ENCODE measurements at places on chromosomes 12 and 14.

GRCh38 chr14:75718199-75718598, 57.2 kb downstream of the TTLL5 start:
- no peak for DNase-seq
- no peaks in the 10 kb centered on the region for H3K27me3 ChIP-seq
- peaks cover 53% of the 10 kb centered on the region for H3K36me3 ChIP-seq

GRCh38 chr14:24843494-24843893, 206.5 kb downstream of the STXBP6 start:
- no peak overlapping the region for H3K27ac ChIP-seq
- H3K27me3 ChIP-seq: no peaks in the 10 kb centered on the region
- no peaks in the 10 kb centered on the region for H3K36me3 ChIP-seq
- H3K4me1 ChIP-seq: no peaks in the 10 kb centered on the region

GRCh38 chr14:58299401-58300330, 1.3 kb downstream of the ARID4A start:
- no peaks in the 10 kb centered on the region for H3K27me3 ChIP-seq
- peak overlapping the region; percentile 55 for H3K27ac ChIP-seq
- peak overlapping the region; percentile 80 for H3K4me3 ChIP-seq
- H3K36me3 ChIP-seq: peaks cover 35% of the 10 kb centered on the region
- H3K4me1 ChIP-seq: peaks cover 36% of the 10 kb centered on the region

GRCh38 chr14:52313903-52314594, at the start of gene PTGER2:
PTGER2 (plus strand) TSS chr14:52314312; CDS start chr14:52314549, 237 bp downstream.
- peak within 1 kb of the TSS; percentile 96 for H3K27ac ChIP-seq
- peaks cover 6% of the 10 kb centered on the region for H3K36me3 ChIP-seq
- no peaks in the 10 kb centered on the region for H3K27me3 ChIP-seq
- DNase-seq: peak; percentile 77
- peak within 1 kb of the TSS; percentile 58 for H3K4me3 ChIP-seq

DNA sequence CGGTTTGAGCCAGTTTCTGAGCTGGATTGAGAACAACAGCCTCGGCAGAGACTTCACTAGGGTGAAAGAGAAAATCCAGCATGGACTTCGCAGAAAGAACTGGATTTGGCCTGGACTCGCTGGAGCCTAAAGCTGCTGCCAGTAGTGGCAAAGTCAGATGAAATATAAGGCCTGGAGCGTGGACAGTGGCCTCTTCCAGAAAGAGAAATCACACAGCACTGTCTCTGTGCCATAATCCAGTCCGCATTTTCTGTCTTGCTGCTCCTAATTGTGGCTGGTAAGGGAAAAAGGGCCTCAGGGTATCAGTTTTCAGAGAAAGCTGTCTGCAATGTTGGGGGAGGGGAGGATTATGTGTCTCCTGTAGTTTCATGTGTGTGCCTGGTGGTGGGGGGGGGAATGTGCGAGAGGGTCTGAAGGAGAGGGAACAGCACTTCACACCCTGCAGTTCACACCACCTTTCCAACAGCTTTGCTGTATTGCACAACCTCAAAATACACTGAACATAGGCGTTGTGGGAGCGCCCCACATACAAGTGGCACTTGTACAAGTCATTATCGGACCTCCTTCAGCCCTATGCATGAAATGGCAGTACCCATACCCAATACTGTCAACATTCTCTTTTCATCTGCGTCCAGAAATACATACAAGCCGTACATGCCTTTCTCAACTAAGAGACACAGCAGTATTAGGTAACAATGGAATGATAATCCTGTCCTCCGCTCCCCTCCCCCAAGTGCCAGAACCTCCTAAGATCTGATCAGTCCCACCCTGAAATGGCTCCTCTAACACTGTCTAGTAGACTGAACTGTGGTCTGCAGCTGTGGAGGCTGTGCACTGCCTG, 107.5 kb upstream of the ATF7IP start:
- peak; percentile 85 for DNase-seq
- H3K4me1 ChIP-seq: peaks cover 20% of the 10 kb centered on the region
- H3K36me3 ChIP-seq: no peaks in the 10 kb centered on the region

- no peak overlapping the region for H3K27ac ChIP-seq
- H3K4me3 ChIP-seq: no peak overlapping the region
- no peaks in the 10 kb centered on the region for H3K36me3 ChIP-seq
- no peaks in the 10 kb centered on the region for H3K27me3 ChIP-seq
- H3K4me1 ChIP-seq: no peaks in the 10 kb centered on the region
- DNase-seq: no peak
Measured at GRCh38 chr12:24920141-24920540, 28.8 kb downstream of the BCAT1 start.

- no peaks in the 10 kb centered on the region for H3K27me3 ChIP-seq
- no peak overlapping the region for H3K4me3 ChIP-seq
- no peak for DNase-seq
Measured at GRCh38 chr12:132724506-132725241, 14.0 kb downstream of the PGAM5 start.

GRCh38 chr12:2161473-2161872, 108.7 kb downstream of the CACNA1C start:
- H3K36me3 ChIP-seq: no peaks in the 10 kb centered on the region
- H3K27ac ChIP-seq: no peak overlapping the region
- H3K4me1 ChIP-seq: no peaks in the 10 kb centered on the region

GRCh38 chr12:75460204-75460603, 20.4 kb upstream of the GLIPR1 start:
- DNase-seq: no peak
- no peaks in the 10 kb centered on the region for H3K36me3 ChIP-seq

DNA sequence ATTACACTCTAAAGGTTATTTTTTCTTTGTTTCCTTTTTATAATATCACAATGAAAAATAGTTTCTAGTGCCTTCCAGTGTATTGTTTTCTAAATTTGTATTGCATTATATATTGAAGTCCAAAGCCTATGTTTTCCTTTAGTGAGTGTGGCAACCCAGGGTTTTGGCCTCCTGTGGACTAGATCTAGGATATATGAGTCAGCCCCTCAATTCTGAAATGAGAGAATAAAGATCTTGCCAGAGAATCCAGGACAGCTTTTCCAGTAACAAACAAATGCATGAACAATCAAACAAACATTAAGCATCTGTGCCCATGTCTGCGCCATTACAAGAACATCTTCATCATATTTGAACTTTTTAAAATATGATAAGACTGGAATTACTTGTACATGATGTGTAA, 70.7 kb upstream of the SSTR1 start:
- no peak for DNase-seq
- no peaks in the 10 kb centered on the region for H3K36me3 ChIP-seq
- no peak overlapping the region for H3K27ac ChIP-seq
- H3K4me3 ChIP-seq: no peak overlapping the region
- H3K27me3 ChIP-seq: no peaks in the 10 kb centered on the region

- no peak overlapping the region for H3K27ac ChIP-seq
- no peak overlapping the region for H3K4me3 ChIP-seq
- H3K4me1 ChIP-seq: no peaks in the 10 kb centered on the region
- H3K36me3 ChIP-seq: no peaks in the 10 kb centered on the region
Measured at GRCh38 chr12:127991485-127991884, 275.5 kb upstream of the TMEM132C start.

- H3K4me1 ChIP-seq: no peaks in the 10 kb centered on the region
- no peak within 1 kb of the TSS for H3K27ac ChIP-seq
- H3K4me3 ChIP-seq: no peak within 1 kb of the TSS
- no peaks in the 10 kb centered on the region for H3K27me3 ChIP-seq
Measured at GRCh38 chr14:94110552-94111181, at the start of gene IFI27. IFI27 (plus strand) TSS chr14:94110736.

DNA sequence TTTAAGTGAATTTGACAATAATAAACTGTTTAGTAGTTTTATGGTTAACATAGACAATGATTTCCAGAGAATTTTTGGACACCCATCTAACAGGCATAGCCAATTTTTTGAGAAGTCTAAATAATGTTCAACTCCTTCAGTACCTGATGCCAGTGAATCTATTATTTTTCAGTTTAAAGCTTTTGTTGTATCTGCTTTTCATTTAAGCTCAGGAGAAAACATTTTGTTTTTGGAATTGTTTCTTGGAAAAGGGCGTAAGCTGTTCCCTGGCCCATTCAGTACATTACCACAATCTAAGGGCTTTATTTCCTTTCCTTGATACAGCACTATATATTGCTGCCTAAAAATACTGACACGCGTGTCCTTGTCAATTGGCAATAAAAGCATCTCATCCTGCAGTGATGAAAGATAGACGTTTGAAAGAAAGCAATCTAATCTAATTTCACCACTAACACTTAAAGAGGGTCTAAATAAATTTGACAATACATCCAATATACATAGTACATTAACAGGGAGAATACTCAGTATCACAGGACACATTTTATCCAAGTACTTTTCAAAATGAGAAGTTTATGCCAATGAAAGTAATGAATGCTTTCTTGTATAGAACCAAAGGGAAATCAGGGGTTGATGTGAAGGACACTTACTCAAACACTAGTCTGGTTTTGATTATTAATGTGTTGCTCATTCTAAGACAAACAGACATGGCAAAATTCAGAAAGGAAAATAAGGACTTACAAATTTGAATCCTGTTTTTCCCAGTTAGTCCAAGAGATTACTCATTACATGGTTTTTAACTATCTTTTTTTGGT, 104.2 kb upstream of the LGR5 start:
- H3K4me3 ChIP-seq: no peak overlapping the region
- H3K27me3 ChIP-seq: no peaks in the 10 kb centered on the region
- H3K27ac ChIP-seq: no peak overlapping the region
- no peaks in the 10 kb centered on the region for H3K4me1 ChIP-seq
- H3K36me3 ChIP-seq: no peaks in the 10 kb centered on the region

DNA sequence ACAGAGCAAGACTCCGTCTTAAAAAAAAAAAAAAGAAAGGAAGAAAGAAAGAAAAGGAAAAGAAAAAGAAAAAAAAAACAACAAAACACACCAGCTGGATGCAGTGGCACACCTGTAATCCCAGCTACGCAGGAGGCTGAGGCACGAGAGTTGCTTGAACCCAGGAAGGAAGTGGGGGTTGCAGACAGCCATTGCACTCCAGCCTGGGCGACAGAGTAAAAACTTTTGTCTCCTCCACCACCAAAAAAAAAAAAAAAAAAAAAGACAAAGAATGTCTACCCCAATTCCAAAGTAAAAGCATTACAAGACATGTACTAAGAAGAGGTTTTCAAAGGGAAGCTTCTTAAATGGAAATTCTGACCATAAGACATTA, 53.4 kb downstream of the HNRNPC start:
- H3K4me1 ChIP-seq: no peaks in the 10 kb centered on the region
- DNase-seq: no peak
- H3K36me3 ChIP-seq: peaks cover 99% of the 10 kb centered on the region
- H3K4me3 ChIP-seq: no peak overlapping the region
- H3K27me3 ChIP-seq: no peaks in the 10 kb centered on the region

DNA sequence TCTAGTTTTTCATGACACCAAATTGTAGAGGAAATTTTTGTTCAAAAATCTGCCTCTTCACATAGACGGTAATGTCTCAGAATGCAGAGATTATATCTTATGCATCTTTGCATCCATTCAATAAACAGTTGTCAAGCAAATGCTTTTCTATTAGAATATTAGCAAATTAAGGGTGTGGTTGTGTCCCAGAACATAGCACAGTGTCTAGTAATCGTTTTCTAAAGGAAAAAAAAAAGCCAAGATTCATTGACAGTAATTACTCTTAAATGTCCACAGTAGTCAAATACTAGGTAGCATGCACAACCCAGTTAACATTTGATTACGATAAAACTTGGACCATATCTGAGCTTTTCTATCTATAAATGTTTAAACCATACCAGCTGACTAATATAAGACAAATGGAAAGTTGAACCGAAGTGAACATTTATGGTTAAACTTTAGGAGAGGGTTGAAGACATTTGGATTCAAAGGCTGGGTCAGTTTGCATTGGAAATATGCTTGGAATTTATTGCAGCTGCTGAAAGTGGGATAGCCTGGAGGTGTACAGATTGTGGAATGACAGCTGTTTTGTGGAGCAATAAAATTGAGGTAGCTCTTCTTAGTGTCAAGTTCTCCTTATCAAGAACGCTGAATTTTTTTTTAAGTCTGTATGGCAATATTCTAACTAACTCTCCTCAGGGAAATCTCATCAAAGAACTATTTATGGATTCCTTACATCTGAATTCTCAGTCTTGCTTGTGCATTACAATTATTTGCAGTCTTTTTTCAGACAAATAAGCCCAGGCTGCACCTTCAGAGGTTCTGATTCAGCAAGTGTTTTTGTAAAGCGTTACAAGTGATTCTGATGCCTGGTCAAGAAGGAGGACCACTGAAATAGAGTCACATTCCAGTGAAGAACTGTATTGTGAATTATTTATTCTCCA, 66.7 kb upstream of the ATP2B1 start:
- H3K27ac ChIP-seq: no peak overlapping the region
- H3K36me3 ChIP-seq: no peaks in the 10 kb centered on the region
- H3K27me3 ChIP-seq: no peaks in the 10 kb centered on the region
- no peak for DNase-seq
- H3K4me3 ChIP-seq: no peak overlapping the region
- H3K4me1 ChIP-seq: peaks cover 11% of the 10 kb centered on the region

DNA sequence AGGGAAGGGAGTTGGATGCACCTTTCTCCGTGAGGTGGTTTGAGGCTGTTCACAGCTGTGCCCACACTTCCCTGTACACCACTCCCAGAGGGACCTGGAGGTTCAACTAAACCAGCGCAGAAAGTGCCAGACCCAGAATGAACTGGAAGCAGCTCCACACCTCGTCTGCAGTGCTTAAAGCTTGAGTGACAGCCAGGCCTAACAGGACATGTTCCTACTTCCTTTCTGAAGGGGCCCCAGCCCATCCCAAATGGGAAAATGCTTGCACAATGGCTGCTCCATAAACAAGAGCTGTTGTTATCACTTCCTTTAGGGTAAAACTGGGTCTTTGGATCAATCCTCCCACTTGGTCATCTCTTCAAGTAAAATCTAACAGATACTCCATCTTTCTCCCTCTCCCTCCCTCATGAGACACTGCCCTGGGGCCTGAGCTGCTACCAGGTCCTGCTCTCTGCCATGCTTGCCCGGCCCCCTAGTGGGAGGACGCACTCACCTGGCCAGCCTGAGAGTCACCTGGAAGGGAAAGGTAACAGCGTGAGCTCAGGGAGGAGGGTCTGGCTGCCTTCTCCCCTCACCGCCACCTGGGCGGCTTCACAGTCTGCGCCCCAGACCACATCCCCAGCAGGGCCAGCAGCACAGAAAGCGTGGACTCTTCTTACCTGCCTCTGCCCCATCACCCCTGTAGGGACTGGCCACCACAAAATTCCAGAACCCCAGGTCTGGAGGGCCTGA, 33.5 kb downstream of the ISCA2 start:
- no peak for DNase-seq
- H3K27me3 ChIP-seq: peaks cover 4% of the 10 kb centered on the region
- H3K36me3 ChIP-seq: no peaks in the 10 kb centered on the region
- no peak overlapping the region for H3K4me3 ChIP-seq

- no peaks in the 10 kb centered on the region for H3K36me3 ChIP-seq
- no peak overlapping the region for H3K4me3 ChIP-seq
- H3K27me3 ChIP-seq: peaks cover 6% of the 10 kb centered on the region
- no peak for DNase-seq
Measured at GRCh38 chr14:23610815-23611289, 25.3 kb upstream of the DHRS2 start.
